ENCODE measurements at places on chromosomes 7 and 10.

- peak; percentile 97 for DNase-seq
Observed at GRCh38 chr7:73850781-73851207, 8.5 kb upstream of the METTL27 start.

- no peak for DNase-seq
Observed at GRCh38 chr7:132368246-132368900, 207.9 kb downstream of the PLXNA4 start.

- DNase-seq = no peak
Observed at GRCh38 chr7:115831371-115831770, 199.2 kb downstream of the TFEC start.

- no peak for DNase-seq
Observed at GRCh38 chr10:101545898-101546297, 42.2 kb downstream of the POLL start.

GRCh38 chr10:119325131-119325530, 117.8 kb downstream of the GRK5 start:
- no peak for DNase-seq

GRCh38 chr7:133633055-133633454, 380.2 kb downstream of the EXOC4 start:
- no peak for DNase-seq

GRCh38 chr7:106770191-106770590, 94.9 kb upstream of the PIK3CG start:
- DNase-seq = peak; percentile 69
